ENCODE measurements at places on chromosomes 3 and 15.

GRCh38 chr3:56303487-56303886 is 164.8 kb downstream of the ERC2 start:
- no peaks in the 10 kb centered on the region for H3K36me3 ChIP-seq
- no peaks in the 10 kb centered on the region for H3K4me1 ChIP-seq
- no peak overlapping the region for H3K4me3 ChIP-seq
- H3K27ac ChIP-seq, result no peak overlapping the region
- DNase-seq, result peak; percentile 23

DNA sequence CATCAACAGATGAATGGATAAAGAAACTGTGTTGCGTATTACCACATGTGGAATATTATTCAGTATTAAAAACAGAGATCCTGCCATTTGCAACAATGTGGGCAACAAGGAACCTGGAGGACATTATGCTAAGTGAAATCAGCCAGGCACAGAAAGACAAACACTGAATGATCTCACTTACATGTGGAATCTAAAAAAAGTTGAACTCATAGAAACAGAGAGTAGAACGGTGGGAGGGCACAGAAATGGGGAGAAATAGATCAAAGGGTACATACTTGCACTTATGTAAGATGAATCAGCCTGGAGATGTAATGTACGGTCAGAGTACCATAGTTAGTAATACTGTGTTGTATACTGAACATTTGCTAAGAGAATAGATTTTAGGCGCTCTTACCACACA is 29.8 kb upstream of the MUC13 start:
- H3K27me3 ChIP-seq, result peaks cover 14% of the 10 kb centered on the region
- no peak overlapping the region for H3K27ac ChIP-seq
- H3K4me1 ChIP-seq, result no peaks in the 10 kb centered on the region
- DNase-seq, result no peak
- peaks cover 10% of the 10 kb centered on the region for H3K36me3 ChIP-seq

GRCh38 chr3:106399761-106400160 is 530.9 kb upstream of the CBLB start:
- no peak overlapping the region for H3K27ac ChIP-seq
- H3K4me3 ChIP-seq, result no peak overlapping the region
- no peaks in the 10 kb centered on the region for H3K36me3 ChIP-seq
- H3K27me3 ChIP-seq, result no peaks in the 10 kb centered on the region
- DNase-seq, result no peak

GRCh38 chr3:30170681-30171438 is 435.5 kb upstream of the TGFBR2 start:
- DNase-seq, result no peak
- no peaks in the 10 kb centered on the region for H3K36me3 ChIP-seq
- no peaks in the 10 kb centered on the region for H3K27me3 ChIP-seq
- H3K4me1 ChIP-seq, result no peaks in the 10 kb centered on the region
- H3K27ac ChIP-seq, result no peak overlapping the region

GRCh38 chr3:142209655-142210054 is 15.7 kb downstream of the GK5 start:
- no peak overlapping the region for H3K27ac ChIP-seq
- H3K27me3 ChIP-seq, result no peaks in the 10 kb centered on the region
- H3K4me3 ChIP-seq, result no peak overlapping the region
- H3K36me3 ChIP-seq, result peaks cover 53% of the 10 kb centered on the region
- peaks cover 4% of the 10 kb centered on the region for H3K4me1 ChIP-seq

- no peaks in the 10 kb centered on the region for H3K4me1 ChIP-seq
- peaks cover 49% of the 10 kb centered on the region for H3K27me3 ChIP-seq
- DNase-seq, result no peak
- H3K27ac ChIP-seq, result no peak overlapping the region
- no peaks in the 10 kb centered on the region for H3K36me3 ChIP-seq
- no peak overlapping the region for H3K4me3 ChIP-seq
Observed at GRCh38 chr15:45555934-45556608, 31.1 kb upstream of the BLOC1S6 start.

DNA sequence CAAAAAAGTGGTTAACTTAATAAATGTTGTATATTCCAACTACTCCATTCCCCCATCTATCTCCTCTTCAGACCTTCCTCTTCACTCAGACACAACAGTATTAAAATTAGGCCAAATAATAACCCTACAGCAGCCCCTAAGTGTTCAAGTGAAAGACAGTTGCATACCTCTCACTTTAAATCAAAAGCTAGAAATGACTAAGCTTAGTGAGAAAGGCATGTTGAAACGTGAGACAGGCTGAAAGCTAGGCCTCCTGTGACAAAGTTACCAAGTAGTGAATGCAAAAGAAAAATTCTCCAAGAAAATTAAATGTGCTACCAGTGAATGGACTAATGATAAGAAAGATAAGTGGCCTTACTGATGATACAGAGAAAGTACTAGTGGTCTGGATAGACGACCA is 71.7 kb downstream of the ANKRD28 start:
- no peak overlapping the region for H3K4me3 ChIP-seq
- no peak overlapping the region for H3K27ac ChIP-seq
- DNase-seq, result no peak
- H3K27me3 ChIP-seq, result no peaks in the 10 kb centered on the region

DNA sequence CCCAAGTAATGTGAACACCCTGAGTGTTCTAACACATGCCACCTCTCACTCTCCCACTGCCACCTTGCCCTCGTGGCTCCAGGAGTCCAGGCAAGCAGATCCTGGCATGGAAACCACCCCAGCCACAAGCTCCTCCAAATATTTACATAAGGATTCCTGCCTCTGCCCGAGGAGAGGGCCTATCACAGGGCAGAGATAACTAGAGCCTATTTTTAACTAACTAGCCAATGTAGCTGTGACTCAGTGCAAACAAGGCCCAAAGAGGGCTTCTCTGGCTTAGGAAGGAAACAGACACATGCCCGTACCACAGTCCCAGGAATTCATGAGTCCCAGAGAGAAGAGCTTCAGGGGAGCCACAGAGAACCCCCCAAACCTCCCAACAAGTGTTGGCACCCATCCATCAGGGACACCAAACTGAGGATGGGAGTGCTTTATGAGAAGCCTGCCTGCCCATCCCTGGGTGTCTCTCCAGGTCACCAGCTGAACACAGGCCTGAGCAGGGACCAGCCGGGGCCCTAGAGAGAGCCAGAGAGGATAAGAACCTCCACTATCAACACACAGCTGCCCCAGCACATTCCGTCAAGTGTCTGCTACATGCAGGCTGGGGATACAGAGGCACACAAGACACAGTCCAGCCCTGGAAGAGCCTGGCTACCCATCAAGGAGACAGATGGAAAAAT is 9.2 kb downstream of the FYCO1 start:
- peaks cover 67% of the 10 kb centered on the region for H3K36me3 ChIP-seq
- no peak overlapping the region for H3K27ac ChIP-seq
- no peak overlapping the region for H3K4me3 ChIP-seq
- DNase-seq, result no peak
- H3K4me1 ChIP-seq, result peaks cover 30% of the 10 kb centered on the region

DNA sequence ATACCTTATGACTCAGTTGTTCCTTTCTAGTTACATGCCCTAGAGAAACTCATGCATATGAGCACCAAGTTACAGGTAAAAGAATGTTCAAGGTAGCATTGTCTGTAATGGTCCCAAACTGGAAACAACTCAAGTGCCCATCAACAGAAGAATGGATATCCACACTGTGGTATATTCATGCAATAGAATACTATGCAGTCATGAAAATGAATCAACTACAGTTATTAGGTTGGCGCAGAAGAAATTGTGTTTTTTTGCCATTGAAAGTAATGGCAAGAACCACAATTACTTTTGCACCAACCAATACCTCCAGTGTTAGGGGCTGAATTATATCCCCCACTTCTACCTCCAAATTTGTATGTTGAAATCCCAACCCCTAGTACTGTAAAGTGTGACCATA is 9.7 kb upstream of the RNU6-1 start:
- no peaks in the 10 kb centered on the region for H3K36me3 ChIP-seq
- no peak for DNase-seq
- H3K4me3 ChIP-seq, result no peak overlapping the region
- no peak overlapping the region for H3K27ac ChIP-seq
- H3K4me1 ChIP-seq, result peaks cover 2% of the 10 kb centered on the region
- peaks cover 9% of the 10 kb centered on the region for H3K27me3 ChIP-seq

GRCh38 chr3:127753898-127754410 is 68.4 kb downstream of the MGLL start:
- no peak for DNase-seq
- H3K27ac ChIP-seq, result no peak overlapping the region
- peaks cover 3% of the 10 kb centered on the region for H3K4me1 ChIP-seq
- no peak overlapping the region for H3K4me3 ChIP-seq
- H3K36me3 ChIP-seq, result no peaks in the 10 kb centered on the region

DNA sequence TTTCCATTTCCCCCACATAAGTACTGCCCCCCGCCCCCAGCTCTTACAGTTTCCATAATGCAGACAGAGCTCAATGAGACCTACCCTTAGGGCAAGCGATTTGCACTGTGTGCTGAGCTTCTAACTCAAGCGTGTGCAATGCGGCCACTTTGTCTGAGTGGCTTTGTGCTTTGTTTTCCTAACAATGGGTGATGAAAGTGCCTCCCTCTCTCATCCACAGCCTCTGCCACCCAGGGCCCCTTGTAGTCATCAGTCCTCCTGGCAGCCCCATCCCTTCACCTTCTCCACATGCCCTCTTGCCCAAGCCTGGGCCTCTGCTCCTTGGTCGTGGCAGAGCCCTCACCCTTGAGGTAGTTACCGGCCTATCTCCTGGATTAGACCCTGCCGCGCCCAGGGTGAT is 17.2 kb downstream of the DAPK2 start:
- no peak overlapping the region for H3K27ac ChIP-seq
- peaks cover 6% of the 10 kb centered on the region for H3K27me3 ChIP-seq
- no peaks in the 10 kb centered on the region for H3K36me3 ChIP-seq

GRCh38 chr3:60582288-60582687 is 669.0 kb downstream of the FHIT start:
- H3K27ac ChIP-seq, result no peak overlapping the region
- no peak overlapping the region for H3K4me3 ChIP-seq
- H3K4me1 ChIP-seq, result no peaks in the 10 kb centered on the region
- H3K27me3 ChIP-seq, result no peaks in the 10 kb centered on the region

- no peak for DNase-seq
- peak overlapping the region; percentile 56 for H3K27ac ChIP-seq
- H3K4me3 ChIP-seq, result no peak overlapping the region
Observed at GRCh38 chr3:10187944-10188343, 23.2 kb downstream of the IRAK2 start.

All from activated naive CD4-positive, alpha-beta T cell treated with anti-CD3 and anti-CD28 coated beads, Interleukin-2, amount 10 ng/mL, durations not matched to agents 7 days and 5 days (primary cell).